ENCODE measurements at places on chromosomes 6 and 20.

GRCh38 chr6:32935551-32936238 is 5.1 kb downstream of the HLA-DMB start:
- no peak for DNase-seq

DNA sequence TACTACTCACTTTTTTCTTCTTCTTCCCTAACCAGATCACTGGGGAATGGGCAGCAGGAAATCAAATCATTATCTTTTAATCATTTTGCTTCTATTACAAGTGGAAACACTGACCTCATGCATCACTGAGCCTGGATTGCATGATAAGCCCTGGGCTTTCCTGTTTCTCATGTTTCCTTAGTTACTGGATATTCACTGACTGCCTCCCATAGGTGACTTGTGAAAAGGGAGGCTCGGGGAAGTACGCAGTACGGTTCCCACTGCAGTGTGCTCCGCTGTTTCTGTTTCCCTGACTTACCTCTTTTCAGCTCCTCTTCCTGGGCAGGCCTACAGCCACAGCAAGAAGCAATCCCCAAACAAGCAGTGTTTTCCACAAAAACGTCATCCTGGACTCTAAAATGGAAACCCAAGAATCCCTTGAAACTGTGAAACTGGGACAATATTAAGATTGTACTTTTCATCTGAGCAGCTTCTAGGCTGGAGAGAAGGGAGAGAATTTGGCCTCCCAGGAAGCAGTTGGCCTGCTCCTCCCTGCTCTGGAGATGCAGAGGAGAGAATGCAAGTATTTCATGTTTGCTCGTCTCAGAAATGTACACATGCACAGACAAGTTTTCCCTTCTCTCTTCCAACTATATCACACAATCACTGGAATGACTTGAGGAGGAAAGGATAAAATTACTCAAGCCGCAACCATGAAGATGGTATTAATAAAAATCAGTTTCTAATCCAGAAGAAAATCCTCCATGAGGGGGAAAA is 13.1 kb downstream of the BTNL2 start:
- peak; percentile 23 for DNase-seq

GRCh38 chr6:50807035-50807434 is 11.6 kb upstream of the TFAP2B start:
- DNase-seq = no peak

DNA sequence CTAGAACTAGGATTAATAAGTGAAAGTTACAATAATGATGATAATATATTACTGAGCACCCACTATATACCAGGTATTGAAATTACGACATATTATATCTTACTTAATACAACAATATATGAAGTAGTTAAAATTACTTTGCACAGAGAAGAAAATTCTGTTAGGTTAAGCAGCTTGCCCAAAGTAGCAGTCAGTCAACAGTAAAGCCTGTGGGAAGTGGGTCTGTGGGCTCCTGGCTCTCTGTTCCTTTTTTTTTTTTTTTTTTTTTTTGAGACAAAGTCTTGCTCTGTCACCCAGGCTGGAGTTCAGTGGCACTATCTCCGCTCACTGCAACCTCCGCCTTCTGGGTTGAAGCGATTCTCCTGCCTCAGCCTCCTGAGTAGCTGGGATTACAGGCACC is 4.8 kb upstream of the GTF2H4 start:
- DNase-seq = no peak

DNA sequence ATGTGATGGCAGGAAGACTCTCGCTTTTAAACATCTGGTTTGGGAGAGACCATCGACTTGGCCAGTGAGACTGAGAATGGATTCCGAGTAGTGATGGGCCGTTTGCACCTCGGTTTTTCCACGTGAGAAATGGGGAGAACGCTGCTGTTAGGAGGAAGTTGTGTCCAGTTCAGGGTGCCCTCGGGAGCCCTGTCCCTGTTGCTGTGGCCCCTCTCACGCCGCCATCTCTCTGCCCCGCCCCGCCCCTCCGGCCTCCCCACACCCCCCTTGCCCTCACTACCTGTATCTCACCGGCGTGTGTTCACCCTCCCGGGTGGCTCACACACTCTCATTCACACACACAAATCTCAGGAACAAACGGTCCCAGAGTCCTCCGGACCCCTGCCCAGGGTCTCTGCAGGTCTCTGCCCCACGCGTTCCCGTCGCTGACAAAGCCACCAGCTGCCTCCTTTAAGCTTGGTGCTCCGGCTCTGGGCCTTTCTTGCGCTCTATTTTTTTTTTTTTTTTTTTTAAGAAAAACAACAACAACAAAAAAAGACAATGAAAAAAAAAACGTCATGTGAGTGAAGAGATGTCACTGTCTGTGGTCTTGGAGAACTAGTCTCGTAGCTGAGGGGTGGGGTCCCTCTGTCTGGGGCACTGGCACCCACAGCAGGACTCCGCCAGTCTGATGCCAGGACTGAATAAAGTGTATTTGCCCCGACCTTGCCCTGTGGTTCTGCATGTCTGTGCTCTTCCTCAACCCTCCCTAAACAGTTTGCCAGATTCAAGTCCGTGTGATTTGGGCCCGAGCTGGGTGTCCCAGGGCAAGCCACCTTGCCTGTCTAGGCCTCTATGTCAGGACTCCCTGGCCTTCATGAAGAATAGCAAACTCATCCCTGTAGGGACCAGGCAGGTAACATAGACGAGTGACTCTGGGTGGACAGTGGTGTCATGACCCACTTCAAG is 2.9 kb downstream of the SOX12 start:
- no peak for DNase-seq

GRCh38 chr20:47181056-47181862 is 175.2 kb downstream of the ZMYND8 start:
- no peak for DNase-seq

- no peak for DNase-seq
Observed at GRCh38 chr6:130839379-130839778, 12.2 kb downstream of the SMLR1 start.

DNA sequence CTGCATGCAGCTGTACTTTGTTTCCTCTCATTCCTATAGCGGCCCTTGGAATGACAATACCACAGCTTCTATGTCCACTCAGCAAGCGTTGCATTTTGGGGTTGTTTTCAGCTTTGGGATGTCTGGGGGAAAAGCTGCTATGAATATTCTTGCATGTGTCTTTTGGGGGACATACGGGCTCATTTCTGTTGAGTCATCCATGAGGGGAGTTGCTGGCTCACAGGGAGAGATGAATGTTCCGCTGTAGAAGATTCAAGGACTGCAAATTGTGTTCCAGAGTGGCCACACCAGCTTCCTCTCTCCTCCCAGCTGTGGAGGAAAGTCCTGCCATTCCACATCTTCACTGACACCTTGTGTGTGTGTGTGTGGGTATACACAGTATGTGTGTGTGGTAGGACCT is 43.3 kb downstream of the TGM2 start:
- DNase-seq = no peak

DNA sequence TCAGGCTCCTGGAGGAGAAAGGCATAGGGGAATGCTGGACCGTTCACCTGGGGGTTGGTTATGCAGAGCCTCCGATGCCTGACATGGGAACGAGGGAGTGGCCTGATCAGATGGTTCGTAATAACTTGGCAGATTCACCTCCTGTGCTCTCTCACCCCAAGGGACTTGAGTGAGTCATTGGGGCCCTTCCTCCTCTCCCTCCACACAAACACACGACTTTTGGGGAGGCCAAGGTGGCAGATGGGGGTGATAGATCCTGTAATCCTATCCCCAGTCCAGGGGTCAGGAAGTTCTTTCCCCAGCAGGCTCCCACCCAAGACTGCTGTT is 45.6 kb upstream of the ARFGEF2 start:
- DNase-seq = peak; percentile 70

DNA sequence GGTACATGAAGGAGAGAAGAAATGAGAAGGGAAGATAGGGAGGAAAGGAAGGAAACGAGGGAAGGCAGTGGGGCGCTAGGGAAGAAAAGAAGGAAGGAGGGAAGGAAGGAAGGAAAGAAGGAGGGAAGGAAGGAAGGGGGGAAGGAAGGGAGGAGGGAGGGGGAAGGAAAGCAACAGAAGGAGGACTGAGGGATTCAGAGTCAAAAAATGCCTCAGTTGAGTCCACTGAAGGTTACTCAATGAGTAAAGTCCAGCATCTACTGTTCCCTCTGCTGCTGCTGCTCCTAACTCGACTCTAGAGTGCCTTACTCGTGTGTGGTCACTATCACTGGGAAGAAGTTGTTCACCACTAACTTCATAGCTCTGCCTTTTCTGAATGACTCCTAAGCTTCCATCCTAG is 33.8 kb downstream of the PHACTR1 start:
- no peak for DNase-seq

- DNase-seq = peak; percentile 44
Observed at GRCh38 chr6:33073431-33073871, at the start of gene HLA-DPA1. Gene HLA-DPA1 (minus strand): TSS chr6:33073649.

DNA sequence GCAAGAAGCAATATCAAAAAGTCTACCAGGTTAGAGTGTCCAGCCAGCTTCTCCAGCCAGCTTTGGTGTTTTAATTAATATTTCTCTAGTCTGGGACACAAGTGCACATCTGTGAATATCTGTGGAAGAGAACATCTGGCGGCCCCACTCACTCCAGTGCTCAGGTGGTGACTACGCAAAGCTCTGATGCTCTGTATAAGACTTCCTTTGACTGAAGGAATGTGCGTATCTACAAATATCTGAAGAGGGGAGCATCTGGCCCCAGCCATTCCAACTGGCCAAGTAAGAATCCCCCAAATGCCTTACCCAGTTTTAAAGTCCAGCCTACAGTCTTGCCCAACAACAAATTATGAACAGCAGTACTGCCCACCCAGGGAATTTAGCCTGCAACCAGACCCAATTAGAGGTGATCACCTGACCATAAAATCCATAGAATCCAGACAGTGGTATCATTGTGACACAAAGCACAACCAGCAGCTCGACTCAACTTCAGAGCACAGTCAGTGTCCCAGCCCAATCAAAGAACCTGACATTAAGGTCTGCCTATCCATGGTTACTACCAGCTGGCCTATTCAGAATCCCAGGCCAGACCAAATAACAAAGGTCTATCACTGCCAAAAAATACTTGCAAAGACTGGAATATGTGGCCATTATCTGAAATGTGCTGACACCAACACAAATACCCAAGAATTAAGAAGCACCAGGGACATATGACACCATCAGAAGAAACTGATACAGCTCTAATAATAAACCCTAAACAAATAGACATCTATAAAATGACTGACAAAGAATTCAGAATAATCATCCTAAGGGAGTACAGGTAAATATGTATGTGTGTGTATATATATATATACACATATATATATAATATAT is 76.1 kb upstream of the MANEA start:
- no peak for DNase-seq

DNA sequence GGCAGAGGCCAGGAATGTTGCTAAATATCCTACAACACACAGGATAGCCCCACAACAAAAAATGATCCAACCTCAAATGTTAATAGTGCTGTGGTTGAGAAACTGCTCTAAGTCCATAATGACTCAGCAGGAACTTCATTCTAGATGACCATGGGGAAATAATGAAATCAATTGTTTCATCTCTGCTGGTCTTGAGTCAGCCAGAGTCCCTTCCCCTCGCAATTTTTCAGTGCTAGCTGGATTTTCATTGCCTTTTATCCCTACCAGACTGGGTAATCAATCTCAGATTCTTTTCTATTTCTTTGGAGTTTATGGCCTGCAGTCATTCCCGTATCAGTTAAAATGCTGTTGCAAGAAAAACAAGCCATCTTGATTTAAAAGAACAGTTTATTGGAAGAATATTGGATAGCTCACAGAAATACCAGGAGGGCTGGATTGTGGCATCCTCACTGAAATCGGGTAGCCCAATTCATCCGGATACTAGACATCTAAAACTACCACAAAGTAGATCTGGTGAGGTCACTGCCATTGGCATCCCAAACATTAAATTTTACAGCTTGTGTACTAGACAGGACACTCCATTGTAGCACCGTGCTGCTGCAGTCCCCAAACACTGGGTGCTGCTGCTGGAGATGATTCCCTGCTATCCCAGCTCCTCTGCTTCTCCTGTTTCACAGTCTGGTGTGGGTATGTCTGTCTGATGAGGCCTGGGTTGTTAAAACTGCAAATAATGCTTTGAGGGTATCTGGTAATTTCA is 30.3 kb upstream of the POPDC3 start:
- no peak for DNase-seq
